ENCODE measurements at places on chromosomes 4 and X.
A peak's percentile ranks its signal among the peaks of the same experiment; 100 is the strongest.

DNA sequence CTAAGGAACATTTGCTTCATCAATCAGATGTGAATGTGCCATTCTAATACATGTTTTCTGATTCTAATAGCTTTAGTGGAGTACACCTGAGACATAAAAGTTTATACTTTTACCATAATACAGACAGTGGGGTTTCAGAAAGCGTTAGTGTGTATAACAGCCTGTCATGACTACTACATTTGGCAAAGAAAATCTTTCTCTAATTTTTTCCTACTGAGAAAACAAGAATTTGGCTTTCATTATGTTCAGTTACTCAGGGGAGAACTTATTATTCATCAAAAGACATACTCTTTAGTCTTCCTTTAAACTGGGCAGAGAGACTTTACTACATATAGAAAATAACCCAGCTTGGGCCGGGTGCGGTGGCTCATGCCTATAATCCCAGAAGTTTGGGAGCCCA lies 104.9 kb downstream of the PCDH18 start:
- DNase-seq, result no peak

GRCh38 chr4:155491336-155492120 lies 114.8 kb upstream of the MAP9 start:
- no peak for DNase-seq

DNA sequence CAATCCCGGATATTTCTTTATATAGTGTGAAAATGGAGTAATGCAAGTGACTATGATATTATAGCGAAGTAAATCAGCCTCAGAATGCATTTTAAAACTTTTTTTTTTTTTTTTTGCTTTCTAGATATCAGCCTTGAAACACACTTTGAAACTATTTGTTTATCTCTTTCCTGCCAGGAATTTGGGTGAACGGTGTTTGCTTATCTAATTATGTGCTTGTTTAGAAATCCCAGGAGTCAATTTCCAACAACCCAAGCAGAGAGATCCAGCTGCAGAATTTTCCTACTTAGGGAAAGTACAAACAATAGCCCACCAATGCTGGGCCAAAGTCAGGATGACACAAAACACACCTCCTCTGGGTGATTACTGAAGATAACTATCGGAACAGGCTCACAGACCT lies 958.8 kb downstream of the PCDH18 start:
- no peak for DNase-seq

DNA sequence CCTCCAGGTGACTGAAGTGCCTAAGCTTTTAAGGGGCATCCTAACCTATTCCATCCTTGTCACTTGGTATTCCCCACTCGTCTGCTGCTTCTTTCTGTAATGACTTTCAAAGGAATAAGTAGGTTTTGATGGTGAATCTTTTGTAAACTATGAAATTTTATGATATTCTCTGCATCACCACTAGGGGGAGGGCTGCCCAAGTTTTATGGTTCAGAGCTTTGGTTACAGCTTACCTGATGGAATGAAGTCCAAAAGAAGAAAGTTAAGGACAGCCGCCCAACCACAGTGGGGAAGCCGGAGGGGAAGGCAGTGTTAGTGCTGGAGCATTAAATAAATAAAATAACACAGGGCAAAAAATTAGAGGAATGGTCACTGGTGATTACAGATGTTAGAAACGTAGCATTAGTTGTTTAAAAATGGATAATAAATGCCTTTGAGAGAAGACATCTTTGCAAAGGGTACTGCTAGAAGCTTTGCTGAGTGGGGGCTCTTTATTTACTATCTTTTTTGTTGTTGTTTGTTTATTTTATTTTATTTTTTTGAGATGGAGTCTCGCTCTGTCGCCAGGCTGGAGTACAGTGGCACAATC lies 204.9 kb downstream of the GBA3 start:
- peak; percentile 23 for DNase-seq

- DNase-seq, result peak; percentile 5
Measured at GRCh38 chr4:17347445-17347844, 164.4 kb downstream of the QDPR start.

- no peak for DNase-seq
Measured at GRCh38 chrX:104166735-104167436, 633 bp downstream of the FAM199X start.

DNA sequence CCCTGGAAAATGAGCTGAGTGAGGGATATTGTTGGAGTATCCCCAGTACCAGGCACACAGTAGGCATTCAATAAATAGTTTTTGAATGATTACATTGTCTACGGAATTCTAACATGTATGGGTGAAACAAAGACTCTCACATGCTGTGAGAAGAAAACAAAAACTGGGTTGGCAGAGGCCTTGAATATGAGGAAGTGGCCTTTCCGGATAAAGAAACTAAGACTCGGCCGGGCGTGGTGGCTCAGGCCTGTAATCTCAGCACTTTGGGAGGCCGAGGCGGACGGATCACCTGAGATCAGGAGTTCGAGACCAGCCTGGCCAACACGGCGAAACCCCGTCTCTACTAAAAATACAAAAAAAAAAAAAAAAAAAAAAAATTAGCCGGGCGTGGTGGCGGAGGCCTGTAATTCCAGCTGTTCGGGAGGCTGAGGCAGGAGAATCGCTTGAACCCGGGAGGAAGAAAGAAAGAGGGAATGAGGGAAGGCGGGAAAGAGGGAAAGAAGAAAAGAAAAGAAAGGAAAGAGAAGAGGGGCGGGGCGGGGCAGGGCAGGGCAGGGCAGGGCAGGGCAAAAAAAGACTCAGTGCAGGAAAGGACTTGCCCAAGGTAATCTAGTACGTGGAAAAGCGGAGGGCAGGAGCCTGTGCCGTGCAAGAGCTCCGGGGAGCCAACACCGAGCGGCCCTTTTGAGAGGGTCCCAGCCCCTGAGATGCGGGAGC lies 689 bp upstream of the TMA16 start:
- peak; percentile 1 for DNase-seq

GRCh38 chrX:41381685-41382084 lies 47.7 kb downstream of the DDX3X start:
- DNase-seq, result no peak

- DNase-seq, result no peak
Measured at GRCh38 chr4:83208371-83209365, 75.9 kb downstream of the COQ2 start.

GRCh38 chr4:56731857-56732256 lies 50.8 kb upstream of the HOPX start:
- no peak for DNase-seq

GRCh38 chr4:115113506-115114106 lies at the start of gene NDST4:
NDST4 (minus strand) TSS chr4:115113620; CDS start chr4:115077036, 36,584 bp downstream.
- peak; percentile 75 for DNase-seq

GRCh38 chr4:80187677-80188076 lies 9.6 kb upstream of the PRDM8 start:
- DNase-seq, result no peak
